Keratinocyte (primary cell): ENCODE measurements at places on chromosomes 7 and 10.

- DNase-seq = no peak
- no peak overlapping the region for H3K27ac ChIP-seq
- no peaks in the 10 kb centered on the region for H3K36me3 ChIP-seq
- no peaks in the 10 kb centered on the region for H3K4me1 ChIP-seq
These were observed 179.0 kb upstream of the PLPP4 start for GRCh38 chr10:120278069-120278468.

DNA sequence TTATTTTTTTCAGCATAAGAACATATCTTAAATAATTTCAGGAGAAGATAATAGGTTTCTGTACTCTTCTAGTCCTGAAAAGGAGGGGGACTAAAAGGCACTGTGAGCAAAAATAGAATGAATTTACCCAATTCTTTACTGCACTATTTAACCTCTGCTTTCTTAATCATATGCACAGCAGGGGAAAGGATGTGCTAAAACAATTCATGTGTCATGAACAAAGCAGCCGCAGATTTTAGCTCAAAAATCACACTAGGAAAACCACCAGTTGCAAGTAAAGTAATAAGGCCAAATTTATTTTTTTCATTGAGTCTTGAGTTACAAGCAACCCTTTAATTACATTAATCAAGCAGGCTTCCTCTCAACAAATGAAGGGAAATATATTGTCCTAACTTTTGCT, 80.1 kb downstream of the CABCOCO1 start:
- peaks cover 3% of the 10 kb centered on the region for H3K4me1 ChIP-seq
- DNase-seq = no peak
- no peak overlapping the region for H3K27ac ChIP-seq
- no peak overlapping the region for H3K4me3 ChIP-seq
- H3K27me3 ChIP-seq = no peaks in the 10 kb centered on the region
- H3K36me3 ChIP-seq = no peaks in the 10 kb centered on the region

DNA sequence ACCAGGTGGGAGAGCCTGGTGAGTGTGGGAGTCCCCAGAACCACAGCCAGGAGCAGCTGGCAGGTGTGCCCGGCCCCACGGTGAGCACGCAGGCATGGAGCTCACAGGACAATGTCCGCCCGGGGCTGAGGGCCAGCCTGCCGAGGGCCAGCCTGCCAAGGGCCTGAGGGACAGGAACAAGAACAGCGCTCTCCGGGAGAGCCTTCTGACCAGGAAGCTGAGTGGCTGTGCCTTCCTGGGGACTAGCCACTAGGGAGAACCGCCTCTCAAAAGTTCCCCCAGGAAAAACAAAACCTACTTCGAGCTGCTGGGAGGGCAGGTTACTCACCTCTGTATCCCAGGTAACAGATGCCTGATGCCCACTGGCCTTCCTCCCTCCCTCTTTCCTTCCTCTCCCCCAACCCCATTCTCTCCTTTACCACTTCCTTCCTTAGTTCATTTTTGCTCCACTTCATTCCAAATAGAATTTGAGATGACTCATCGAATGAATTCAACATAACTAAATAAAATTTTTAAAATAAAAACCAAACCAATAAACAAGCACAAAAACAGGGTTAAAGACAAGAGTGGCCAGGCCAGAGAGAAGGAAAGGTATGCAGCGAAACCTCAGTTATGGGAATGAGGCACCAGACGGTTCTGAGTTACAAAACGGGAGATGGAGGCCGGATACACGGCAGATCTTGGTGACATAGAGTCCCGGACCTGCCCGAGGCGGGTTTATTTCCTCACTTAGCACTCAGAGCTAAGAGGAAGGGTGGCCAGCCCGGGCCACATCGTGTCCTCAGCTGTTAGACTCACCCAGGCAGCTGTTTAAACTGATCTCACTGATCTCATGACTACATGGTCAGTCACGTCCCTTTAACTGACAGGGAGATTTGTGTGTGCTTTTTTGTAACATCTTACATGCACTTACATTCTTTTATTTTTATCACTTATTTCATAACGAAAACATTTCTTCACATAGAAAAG, 128.5 kb downstream of the TNS3 start:
- H3K4me1 ChIP-seq = peaks cover 11% of the 10 kb centered on the region
- DNase-seq = no peak
- H3K36me3 ChIP-seq = no peaks in the 10 kb centered on the region

DNA sequence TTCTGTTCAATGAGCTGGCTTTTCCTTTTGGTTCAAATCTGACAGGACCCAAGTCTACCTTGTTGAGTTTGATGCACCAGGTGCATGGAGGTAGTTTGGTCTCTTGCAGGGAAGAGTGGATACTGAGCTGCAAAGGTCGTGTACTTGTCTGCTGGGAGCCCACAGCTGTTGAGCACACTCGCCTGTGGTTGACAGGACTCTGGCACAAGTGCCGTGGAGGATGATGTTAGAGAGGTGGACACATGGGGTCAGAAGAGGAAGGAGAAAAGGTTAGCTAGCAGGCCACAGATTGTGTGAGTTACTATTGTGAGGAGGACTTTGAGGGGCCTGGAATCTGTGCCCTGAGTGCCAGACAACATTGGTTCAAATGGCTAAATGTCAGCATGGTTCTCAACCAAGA, 197.3 kb downstream of the CREB5 start:
- no peak overlapping the region for H3K4me3 ChIP-seq
- no peaks in the 10 kb centered on the region for H3K27me3 ChIP-seq
- no peak overlapping the region for H3K27ac ChIP-seq
- DNase-seq = no peak
- H3K36me3 ChIP-seq = no peaks in the 10 kb centered on the region

DNA sequence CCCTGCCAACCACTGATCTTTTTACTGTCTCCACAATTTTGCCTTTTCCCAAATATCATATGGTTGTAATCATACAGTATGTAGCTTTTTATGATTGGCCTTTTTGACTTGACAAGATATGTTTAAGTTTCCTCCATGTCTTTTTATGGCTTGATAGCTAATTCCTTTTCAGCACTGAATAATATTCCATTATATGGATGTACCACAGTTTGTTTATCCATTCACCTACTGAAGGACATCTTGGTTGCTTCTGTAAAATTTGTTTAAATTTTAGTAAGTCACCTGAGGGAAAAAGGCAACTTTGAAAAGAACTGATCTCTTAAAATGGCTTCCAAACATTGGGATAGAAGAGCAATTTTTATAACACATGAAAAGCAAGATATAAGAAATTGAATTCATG, 43.5 kb downstream of the ATRNL1 start:
- no peak for DNase-seq
- no peak overlapping the region for H3K27ac ChIP-seq
- H3K36me3 ChIP-seq = no peaks in the 10 kb centered on the region
- no peaks in the 10 kb centered on the region for H3K4me1 ChIP-seq
- H3K27me3 ChIP-seq = no peaks in the 10 kb centered on the region
- H3K4me3 ChIP-seq = no peak overlapping the region
